ENCODE measurements at places on chromosomes 2 and 18. TPM values are rescaled to one million over a fixed set of nuclear protein-coding genes. Genes with fewer than 3 reads are reported as not detected.

DNA sequence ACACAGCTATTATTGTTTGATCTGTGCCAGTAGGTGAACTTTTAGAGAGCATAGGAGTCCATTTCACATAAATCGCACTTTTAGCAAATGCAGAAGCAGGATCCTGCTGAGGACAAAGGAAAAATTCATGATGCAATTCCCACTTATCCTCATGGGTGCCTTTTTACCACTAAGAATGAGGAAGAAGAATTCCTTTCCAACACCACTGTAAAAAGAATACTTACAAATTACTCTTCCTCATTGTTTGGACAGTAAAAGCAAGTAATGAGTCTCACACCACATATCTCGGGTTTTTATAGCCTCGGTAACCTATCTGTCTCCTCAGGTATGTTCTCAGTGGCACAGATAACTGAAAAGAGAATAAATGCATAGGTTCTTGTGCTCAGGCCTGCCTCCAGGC, 238.5 kb downstream of the MTX2 start:
- H3K27ac ChIP-seq = no peak overlapping the region
- H3K4me3 ChIP-seq = no peak overlapping the region
- H3K27me3 ChIP-seq = no peaks in the 10 kb centered on the region
- no peak for DNase-seq

DNA sequence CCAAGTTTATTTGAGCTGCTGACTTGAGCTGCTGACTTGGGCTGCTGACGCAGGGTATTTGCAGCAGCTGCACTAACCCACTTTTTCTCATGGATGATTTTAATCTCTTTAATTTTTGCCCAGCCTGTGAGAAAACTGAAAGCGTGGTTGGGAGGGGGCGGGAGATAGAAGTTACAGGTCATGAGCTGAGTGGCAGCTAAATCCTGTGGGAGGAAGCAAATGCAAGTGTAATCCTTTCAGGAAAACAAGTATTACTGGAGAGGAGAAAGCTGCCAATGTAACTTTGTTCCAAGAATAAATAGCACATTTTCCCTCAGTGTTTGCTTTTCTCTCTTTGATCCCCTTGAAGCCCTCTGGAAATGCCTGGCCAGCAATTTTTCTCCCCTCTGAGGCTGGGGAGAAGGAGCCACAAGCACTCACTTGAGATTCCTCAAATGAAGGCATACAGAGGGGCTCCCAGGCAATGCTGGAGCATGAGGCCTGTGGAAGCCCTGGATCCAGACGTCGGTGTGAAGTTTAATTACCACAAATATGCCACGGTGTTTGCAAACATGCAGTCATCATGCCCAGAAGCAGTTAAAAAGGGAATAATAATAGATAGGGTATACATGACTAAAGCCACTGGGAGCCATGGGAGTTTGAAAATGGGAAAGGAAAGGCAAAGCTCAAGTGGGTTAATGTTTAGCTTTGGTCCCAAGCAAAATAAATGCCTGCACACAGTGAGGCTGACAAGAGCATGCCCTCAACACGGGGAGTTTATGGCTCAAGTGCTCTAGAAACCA, 10.4 kb upstream of the EVA1A start:
- no peak overlapping the region for H3K4me3 ChIP-seq
- H3K27me3 ChIP-seq = peaks cover 6% of the 10 kb centered on the region
- H3K36me3 ChIP-seq = no peaks in the 10 kb centered on the region
- peaks cover 16% of the 10 kb centered on the region for H3K4me1 ChIP-seq

DNA sequence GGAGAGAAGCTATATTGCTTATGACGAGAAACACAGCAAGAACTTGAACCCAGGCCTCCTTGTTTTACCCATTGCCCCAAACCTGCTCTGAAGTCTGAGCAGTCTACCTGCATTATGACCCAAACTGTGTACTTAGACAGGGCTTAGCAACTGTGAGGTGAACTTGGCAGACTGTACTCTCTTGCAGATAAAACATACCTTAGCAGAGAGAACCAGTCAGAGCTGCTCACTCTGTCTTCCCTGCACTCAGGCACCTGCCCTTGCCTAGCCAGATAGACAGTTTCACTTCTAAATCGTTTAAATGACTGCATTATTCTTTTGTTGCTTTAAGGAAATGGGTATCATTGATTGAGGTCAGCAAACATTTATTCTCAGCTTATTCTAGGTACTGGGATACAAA, 20.3 kb downstream of the ITPRID2 start:
- no peak for DNase-seq
- H3K36me3 ChIP-seq = peaks cover 77% of the 10 kb centered on the region
- peaks cover 2% of the 10 kb centered on the region for H3K4me1 ChIP-seq
- no peak overlapping the region for H3K27ac ChIP-seq
- no peak overlapping the region for H3K4me3 ChIP-seq
- no peaks in the 10 kb centered on the region for H3K27me3 ChIP-seq

DNA sequence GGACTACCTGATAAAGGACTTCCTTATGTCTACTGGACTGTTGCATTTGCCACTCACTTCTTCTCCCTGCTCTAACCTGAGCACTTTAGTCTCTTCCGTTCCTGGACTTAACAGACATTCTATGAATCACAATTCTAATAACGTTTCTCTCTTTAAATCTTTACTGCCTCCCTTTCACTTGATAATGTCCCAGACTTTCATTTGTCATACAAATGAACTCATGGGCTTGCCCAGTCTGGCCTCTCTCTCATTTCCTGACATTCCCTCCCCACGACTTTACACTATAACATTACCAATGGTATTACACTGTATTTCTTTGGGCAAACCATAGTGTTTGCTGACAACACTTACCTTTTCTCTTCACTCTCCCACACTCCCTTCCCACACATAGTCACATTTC, 540.7 kb upstream of the TMEFF2 start:
- no peak overlapping the region for H3K27ac ChIP-seq
- H3K27me3 ChIP-seq = 0 out of 2 replicates have a peak, but pooled peaks cover 3% of the 10 kb centered on the region
- peaks cover 2% of the 10 kb centered on the region for H3K4me1 ChIP-seq
- no peak for DNase-seq
- no peaks in the 10 kb centered on the region for H3K36me3 ChIP-seq

NDC80 gene
- total RNA-seq = 77.5 TPM

SOX11 gene
- total RNA-seq = 19.8 TPM

Data from SJCRH30 (cell line).